ENCODE measurements at places on chromosomes 4 and X.

GRCh38 chrX:31190221-31190975 lies 118.6 kb upstream of the FTHL17 start:
- DNase-seq: no peak

DNA sequence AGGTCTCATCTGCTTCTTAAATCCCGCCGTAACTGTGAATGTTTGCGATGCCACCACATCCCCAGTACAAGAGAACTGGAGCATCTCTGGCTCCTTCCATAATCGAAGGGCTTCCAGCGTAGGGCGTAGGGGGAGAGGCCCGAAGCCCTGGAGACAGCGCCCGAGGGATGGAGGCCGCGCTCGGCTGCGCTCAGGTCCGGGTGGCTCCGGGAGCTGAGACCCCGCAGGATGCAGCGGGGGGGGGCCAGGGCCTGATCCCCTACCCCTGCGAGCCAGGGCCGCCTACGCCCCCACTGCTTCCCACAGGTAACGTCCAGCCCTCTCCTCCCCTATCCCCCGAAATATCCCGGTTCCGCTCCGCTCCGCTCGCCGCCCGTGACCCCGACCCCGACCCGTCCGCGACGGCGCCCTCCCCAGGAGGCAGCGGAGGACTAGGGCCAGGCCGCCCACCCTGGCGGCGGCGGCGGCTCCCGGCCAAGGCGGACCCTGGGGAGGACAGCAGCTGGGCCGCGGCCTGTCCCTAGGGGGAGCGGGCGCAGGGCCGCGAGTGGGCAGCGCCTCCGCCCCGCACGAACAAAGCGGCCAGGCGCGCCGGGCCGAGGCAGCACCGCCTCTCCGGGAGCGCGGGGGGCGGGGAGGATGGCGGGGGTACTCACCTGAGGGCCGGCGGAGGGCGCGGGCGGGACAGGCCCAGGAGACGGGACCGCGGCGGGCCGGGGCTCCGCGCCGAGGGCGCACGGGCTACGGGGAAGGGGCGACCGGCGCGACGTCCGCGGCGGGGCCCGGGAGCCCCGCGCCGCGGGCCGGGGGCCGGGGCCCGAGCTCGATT lies 723 bp downstream of the WDFY3 start:
- DNase-seq: peak; percentile 27

DNA sequence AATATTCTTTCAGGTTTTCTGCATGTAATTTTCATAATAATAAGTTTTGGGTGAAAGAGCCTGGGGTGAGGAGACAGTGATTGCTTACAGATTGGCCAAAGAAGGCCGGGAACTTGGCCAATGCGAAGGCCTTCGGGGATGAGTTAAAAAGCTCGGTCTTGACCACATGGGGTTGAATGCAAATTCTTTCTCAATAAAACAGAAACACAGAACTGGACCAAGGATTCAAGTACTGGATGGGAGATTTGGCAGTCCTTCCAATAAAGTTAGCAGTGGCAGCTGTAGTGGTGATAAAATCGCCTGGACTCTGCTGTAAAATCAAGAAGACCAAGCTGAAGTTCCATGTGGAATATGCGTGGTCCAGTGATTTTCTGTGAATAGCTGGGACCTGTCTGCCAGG lies 282.2 kb upstream of the KLF3 start:
- peak; percentile 83 for DNase-seq

DNA sequence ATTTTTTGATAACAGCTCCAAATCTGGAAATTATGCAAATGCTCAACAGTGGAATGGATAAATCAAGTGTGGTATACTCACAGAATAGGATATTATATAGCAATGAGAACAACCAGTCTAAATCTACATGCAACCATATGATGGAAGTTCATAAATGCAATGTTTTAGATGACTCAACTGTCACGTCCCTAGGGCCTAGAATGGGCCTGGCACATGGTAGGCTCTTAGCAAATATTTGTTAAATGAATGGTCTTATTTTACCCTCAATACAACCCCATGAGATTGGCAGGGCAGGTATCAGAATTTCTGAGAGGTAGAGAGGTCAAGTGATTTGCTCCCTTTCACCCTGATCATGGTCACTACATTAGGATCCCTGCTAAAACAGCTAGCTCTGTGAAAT lies 14.6 kb upstream of the NKX3-2 start:
- peak; percentile 27 for DNase-seq

DNA sequence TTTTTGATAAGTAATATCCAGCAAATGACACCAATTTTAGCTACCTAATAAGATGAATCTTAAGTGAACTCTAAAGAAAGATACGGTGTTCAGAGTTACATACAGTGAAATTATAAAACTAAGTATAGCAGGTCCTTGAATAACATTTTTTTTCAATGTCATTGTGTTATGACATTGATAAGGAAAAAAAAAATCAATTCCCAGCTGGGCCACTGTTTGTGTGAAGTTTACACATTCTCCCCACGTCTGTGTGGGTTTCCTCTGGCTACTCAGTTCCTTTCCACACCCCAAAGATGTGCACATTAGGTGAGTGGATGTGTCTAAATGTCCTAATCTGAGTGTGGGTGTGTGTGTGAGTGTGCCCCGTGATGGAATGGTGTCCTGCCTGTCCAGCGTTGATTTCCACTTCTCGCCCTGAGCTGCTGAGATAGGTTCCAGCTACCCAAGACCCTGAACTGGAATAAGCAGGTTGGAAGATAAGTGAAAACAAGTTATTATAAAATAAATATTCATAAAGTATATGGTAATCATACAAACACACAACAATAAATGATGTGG lies 31.2 kb upstream of the PPM1K start:
- DNase-seq: no peak

GRCh38 chr4:4524364-4524763 lies 17.5 kb downstream of the STX18 start:
- no peak for DNase-seq

DNA sequence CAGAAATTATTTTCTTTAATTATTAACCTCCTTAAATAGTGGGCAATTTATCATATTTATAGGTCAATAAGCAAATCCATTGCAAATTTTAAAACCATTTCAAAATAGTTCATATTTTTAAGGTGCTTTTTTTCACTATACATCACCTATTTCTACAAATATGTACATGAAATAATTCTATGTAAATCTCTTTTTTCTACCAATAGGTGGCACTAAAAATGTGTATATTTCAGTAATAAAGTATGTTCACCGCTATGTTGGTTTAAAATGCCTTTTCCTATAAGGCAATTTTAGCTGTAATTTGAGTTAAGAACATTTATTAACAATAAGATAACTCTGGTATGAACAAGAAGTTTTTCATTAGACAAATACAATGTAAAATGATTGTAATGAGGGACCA lies 672.2 kb downstream of the KCTD8 start:
- DNase-seq: peak; percentile 2

DNA sequence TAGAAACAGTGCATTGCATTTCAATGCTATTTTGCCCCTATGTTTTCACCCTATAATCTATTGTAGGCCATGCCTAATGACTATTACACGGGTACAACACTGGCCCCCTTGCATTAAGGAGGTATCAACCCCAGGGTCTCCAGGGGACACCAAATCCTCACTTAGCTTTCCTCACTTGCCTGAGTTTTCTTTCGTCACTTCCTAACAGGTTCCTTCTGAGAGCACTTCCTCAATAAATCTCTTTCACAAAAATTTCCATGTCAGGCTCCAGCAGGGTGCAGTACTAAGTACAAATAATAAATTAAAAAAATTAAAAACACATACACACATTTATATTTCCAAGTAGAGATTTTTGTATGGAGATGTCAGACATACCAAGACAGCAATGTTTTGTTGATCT lies 165.0 kb downstream of the RBM46 start:
- no peak for DNase-seq

- no peak for DNase-seq
Observed at GRCh38 chr4:88411491-88412096, 32.9 kb downstream of the HERC6 start.

GRCh38 chrX:48958635-48959094 lies 1.3 kb upstream of the OTUD5 start:
- DNase-seq: peak; percentile 60

GRCh38 chr4:119035951-119036737 lies 99.5 kb upstream of the MYOZ2 start:
- peak; percentile 52 for DNase-seq

- DNase-seq: peak; percentile 64
Observed at GRCh38 chr4:103075894-103076746, 441 bp downstream of the SLC9B2 start.

- DNase-seq: peak; percentile 56
Observed at GRCh38 chr4:52199574-52200338, 148.7 kb downstream of the SPATA18 start.

DNA sequence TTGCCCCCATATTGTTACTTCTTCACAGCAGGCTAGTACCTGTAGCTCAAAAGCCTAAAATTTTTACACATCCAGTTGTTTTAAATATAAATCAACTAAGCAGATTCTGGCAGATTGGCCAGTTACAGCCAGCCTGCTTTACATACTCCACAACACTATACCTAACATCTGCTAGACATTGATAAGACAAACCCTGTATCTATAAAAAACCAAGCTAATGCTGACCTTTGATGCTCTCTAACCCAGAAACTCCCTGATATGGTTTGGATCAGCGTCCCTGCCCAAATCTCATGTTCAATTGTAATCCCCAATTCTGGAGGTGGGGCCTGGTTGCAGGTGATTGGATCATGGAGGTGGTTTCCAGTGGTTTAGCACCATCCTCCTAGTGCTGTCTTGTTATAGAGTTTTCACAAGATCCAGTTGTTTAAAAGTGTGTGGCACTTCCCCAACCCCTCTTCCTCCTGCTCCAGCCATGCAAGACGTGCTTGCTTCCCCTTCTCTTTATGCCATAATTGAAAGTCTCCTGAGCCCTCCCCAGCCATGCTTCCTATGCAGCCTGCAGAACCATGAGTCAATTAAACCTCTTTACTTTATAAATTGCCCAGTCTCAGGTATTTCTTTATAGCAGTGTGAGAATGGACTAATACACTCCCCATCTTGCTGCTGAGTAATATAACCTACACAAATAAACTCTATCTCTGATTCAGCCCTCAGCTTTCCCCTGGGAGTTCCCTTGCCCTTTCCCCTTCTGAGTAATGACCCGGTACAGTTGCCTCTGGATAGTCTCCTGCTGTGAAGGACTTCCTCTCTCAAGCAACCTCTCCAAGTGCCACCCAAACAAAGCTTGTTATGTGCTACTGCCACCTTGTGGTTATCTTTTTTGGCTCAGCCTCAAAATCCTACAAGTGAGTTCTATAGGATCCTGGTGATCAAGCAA lies 39.6 kb downstream of the ZCCHC13 start:
- peak; percentile 96 for DNase-seq

- no peak for DNase-seq
Observed at GRCh38 chr4:139933541-139933940, 220.4 kb downstream of the MAML3 start.

DNA sequence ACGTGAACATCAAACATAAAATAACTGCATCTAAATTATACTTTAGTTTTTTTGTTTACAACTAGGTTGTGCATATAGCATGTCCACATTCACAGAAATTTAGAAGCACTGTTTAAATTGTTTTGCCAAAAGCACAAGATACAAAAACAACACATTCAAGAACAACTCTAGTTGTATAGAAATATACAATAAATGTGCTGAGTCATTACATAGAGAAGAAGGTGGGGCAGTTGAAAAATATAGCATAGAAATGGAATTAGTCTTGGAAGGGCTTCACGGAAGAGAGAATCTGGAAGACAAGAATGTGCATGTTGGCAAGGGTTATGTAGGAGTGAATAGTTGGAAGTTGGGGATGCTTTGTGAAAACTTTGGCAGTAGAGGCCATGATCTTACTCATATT lies 239.0 kb upstream of the GLRA2 start:
- DNase-seq: peak; percentile 35

GRCh38 chr4:107183155-107183774 lies 147.2 kb upstream of the DKK2 start:
- DNase-seq: peak; percentile 76

- DNase-seq: no peak
Observed at GRCh38 chrX:55026840-55027239, 3.9 kb downstream of the ALAS2 start.

GRCh38 chrX:54808109-54808604 lies 612 bp downstream of the MAGED2 start:
- peak; percentile 76 for DNase-seq

GRCh38 chrX:150375243-150375770 lies 12.2 kb downstream of the MAMLD1 start:
- DNase-seq: no peak

DNA sequence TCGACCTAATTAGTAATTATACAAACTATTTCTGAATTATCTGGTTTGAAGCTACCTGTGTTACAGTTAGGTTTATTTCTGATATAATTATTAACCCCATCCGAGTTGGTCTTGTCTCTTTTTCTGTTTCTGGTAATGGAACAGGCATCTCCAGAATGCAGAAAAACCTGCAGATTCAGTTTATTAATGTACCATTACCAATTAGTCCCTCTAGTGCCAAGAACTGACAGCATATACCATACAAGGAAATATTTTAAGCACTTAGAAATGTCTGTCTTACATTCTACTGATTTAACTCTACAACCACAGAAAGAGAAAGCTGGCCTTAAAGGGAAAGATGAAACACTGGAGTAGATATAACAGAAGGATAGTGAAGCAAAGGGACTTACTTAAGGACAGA lies 570.6 kb downstream of the CENPC start:
- DNase-seq: no peak

GRCh38 chr4:20356565-20356964 lies 104.9 kb downstream of the SLIT2 start:
- no peak for DNase-seq

DNA sequence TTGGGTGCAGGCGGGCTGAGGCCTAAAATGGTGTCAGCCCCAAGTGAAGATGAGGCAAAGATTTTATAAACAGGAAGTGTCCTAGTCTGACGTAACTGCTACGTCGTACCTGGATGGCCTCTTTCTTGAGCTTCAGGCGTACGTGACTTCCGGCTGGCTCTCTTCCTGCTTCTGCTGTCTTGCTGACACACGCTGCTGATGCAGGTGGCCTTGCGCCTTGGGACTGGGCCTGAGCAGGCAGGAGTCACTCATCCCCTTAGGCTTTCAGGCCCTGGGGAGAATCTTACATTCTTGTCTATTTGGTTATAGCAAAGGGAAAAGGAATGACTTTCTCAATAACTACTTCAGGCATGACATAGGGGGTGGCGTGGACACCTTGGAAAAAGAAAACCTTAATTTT lies 20.1 kb upstream of the ABRAXAS1 start:
- no peak for DNase-seq

DNA sequence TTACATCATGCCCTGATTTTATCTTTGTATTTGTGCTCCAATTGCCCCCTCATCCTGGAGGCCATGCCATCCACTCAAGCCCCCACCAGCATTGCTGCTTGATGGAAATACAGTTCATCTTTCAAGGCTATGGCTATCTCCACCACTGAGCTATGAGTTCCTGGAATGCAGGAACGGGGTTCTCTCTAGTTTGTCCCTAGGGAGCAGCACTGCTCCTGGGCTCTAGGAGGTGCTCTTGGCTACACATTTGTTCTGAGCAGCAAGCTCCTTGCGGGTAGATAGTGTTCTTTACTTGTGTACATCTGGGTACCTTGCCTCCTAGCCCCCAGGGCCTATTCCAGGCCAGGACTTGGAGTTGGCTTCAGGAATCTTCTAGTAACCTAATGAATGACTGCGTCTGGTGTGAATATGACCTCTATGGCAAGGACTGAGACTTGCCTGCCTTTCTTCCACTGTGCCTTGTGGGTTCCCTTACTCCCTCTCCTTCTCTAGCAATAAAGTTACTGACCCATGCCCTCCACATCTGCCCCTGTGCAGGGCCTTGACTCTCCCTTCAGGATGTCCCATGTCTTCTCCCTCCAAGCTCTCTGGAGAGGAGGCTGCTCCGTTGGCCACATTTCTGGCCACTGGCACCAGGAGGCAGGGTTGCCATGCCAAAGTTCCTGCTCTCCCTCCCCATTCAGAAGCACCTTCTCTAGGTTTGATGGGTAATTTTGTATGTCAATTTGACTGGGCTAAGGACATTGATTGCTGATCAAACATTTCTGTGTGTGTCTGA lies 7.6 kb downstream of the CITED1 start:
- DNase-seq: peak; percentile 13
